Progenitor cell of endocrine pancreas (in vitro differentiated cells): ENCODE measurements at places on chromosomes 13 and 19. TPM values are rescaled to one million over a fixed set of nuclear protein-coding genes. Genes with fewer than 3 reads are reported as not detected.

GRCh38 chr19:33497131-33497777 is 24.3 kb downstream of the PEPD start:
- DNase-seq = no peak

Gene ZNF723
- total RNA-seq = not detected in 2 replicates

Gene ZNF136
- total RNA-seq = 15.3 and 15.6 TPM in 2 replicates

- no peak for DNase-seq
Observed at GRCh38 chr13:80118506-80118905, 222.4 kb downstream of the SPRY2 start.

GRCh38 chr19:38034492-38034860 is 127.5 kb downstream of the SIPA1L3 start:
- DNase-seq = no peak

- no peak for DNase-seq
Observed at GRCh38 chr19:31995546-31995945, 349.9 kb upstream of the ZNF507 start.

GRCh38 chr19:1063909-1064660 is 2.9 kb upstream of the ARHGAP45 start:
- DNase-seq = no peak

Gene SPRED3
- 13.0 and 13.6 TPM in 2 replicates for total RNA-seq

DNA sequence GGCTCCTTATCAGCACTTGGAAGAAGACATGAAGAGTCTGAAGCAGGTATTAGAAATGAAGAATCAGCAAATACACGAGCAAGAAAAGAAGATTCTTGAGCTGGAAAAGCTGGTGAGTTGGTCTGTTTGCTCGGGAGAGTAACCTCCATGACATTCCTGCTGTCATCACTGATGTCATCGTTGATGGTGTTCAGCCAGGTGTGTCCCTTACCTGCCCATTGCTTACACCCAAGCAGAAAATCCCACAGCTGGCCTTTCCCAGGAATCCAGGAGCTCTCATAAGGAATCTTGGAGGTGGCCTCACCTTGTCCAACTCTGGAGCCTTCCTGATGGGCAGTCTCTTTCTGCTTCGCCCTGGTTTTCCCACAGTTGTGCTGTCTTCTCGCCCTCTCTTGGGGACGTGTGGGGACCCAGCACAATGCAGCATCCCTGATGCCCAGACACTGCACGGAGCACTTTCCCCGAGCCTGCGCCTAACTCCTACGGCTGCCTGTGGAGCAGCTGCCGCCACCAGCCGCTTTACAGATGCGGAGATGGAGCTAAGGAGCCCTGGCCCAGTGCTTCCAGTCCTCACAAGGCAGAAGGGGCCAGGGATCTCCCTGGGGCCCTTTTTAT is 97.0 kb downstream of the SLC7A1 start:
- no peak for DNase-seq

- no peak for DNase-seq
Observed at GRCh38 chr19:6279620-6279930, 200 bp downstream of the MLLT1 start.

- DNase-seq = no peak
Observed at GRCh38 chr13:94270556-94270955, 208.9 kb downstream of the DCT start.

- peak; percentile 77 for DNase-seq
Observed at GRCh38 chr19:17135001-17135853, 59.6 kb downstream of the MYO9B start.

Gene CGB8
- total RNA-seq = not detected in 2 replicates

- DNase-seq = no peak
Observed at GRCh38 chr19:48925240-48925843, 8.2 kb upstream of the DHDH start.

Gene DENND1C
- total RNA-seq = 0.47 and 0.67 TPM in 2 replicates

DNA sequence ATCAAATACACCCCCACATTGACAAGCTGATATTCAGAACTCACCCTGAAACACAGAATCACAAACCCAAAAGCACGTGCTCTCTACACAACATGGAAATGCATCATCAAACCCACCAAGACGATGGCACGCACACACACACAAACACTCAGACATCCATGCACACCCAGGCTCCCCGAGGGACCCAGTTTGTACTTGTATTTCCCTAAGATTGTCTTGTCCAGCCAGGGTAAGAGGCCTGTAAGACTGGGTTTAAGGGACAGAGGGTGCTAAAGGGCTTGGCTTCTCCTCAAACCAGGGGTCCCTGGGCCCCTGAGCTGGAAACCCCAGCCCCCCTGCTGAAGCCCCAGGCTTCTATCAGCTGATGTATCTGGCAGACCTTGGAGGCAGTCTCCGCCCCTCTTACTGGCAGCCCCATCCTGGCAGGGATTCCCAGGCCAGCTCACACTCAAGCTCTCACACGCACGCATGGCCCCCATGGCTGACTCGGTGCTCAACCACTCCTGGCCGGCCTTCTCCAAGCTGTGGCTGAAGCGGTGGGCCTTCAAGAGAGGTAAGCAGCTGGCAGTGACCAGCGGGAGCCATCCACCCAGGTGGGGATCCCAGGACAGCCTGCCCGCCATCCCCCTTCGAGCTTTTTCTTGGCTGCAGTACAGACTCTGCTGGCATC is 6.5 kb downstream of the ARHGEF18 start:
- no peak for DNase-seq

Gene RFPL4AL1
- not detected in 2 replicates for total RNA-seq

GRCh38 chr19:37251308-37252229 is 33.6 kb downstream of the ZNF383 start:
- DNase-seq = no peak

Gene TMPRSS9
- total RNA-seq = not detected in 2 replicates
